Stimulated activated CD8-positive, alpha-beta memory T cell treated with anti-CD3 and anti-CD28 coated beads, Interleukin-7, amount 100 ng/mL, for 4 hours (primary cell): ENCODE measurements at places on chromosomes 7 and 10.

DNA sequence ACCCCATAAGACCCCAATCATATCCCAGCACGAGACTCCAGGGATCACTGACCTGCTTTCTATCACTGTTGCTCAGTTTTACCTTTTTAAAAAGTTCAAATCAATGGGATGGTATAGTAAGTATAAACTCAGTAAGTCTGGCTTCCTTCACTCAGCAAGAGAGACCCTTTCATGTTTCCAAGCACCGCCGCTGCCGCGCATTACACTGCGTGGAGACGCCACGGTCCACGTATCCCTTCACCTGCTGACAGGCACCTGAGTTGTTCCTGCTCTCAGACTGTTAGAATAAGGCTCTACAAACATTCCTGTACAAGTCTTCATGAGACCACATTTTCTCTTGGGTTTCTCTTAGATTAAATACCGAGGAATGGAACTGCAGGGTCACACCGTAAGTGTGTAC is 28.3 kb downstream of the MAD1L1 start:
- DNase-seq, result no peak

DNA sequence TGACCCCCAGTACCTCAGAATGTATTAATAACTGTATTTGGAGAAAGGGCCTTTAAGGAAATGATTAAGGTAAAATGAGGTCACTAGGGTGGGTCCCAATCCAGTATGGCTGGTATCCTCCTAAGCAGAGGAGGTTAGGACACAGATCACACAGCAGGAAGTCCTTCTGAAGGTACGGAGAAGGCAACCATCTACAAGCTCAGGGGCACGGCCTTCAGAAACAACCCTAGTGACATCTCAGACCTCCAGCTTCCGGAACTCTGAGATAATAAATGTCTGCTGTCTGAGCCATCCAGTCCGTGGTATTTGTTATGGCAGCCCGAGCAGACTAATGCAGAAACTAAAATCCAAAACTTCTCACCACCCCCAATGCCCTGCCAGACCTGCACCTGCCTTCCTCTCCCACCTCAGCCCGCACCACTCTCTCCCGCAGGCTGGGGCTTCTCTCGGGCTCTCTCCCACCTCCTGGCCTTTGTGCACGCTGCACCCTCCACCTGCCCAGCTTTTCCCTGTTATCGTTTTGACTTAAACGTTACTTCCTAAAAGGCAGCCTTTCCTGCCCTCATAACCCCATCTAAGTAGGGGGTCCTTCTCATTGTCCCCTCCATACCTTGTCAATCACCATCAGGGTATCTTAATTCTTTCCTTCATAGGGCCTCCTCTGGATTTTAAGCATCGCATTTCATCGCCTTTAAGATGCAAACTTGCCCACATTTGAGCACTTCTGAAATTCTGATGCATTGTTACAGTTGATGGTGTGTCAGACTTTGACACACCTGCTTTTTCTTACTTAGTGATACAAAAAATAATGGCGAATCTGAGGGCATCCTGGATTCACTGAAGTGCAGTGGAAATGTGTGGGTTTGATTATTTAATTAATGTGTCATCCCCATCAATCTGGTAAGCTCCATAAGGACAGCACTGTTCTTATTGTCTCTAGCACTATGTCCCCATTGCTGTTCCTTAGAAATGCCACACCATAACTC is 32.2 kb upstream of the AQP1 start:
- DNase-seq, result no peak

GRCh38 chr10:125976960-125977605 is 80.7 kb downstream of the FANK1 start:
- DNase-seq, result no peak

- no peak for DNase-seq
These were observed 14.3 kb downstream of the GTPBP4 start for GRCh38 chr10:1002425-1003006.

DNA sequence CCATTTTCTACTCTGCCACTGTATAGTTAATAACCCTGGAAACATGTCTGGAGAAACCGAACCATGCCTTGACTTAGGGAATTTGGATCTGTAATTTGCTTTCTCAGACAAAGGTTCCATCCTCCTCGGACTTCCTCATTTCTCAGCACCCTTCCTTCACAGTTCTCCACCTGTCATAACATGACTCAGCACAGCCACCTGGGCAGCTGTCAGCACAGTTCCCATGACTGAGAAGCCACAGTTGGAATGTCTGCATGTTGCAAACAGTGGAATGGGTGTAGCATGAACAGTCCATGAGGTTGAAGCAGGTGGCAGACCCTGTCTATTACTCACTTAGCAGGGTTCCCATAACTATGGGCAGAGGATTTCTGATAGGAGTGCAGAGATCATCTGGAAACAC is 634 bp upstream of the OR9A4 start:
- no peak for DNase-seq

DNA sequence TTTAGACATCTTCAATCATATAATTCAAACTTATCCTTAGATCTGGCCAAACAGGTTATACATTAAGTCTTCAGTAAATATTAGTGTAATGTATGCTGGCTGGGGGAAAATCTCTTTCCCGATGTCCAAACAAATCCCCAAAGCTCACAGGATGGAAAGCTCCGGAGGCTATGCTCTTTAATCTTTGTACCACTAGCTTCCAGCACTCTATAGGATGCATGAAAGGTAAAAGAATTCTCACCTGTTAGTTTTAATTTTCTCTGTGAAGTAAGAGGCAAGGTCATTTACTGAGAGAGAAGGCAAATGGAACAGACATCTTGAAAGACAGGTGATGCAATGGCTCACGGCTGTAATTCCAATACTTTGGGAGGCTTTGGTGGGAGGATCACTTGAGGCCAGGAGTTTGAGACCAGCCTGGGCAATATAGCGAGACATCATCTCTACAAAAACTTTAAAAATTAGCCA is 99.8 kb upstream of the KIF5B start:
- DNase-seq, result no peak

DNA sequence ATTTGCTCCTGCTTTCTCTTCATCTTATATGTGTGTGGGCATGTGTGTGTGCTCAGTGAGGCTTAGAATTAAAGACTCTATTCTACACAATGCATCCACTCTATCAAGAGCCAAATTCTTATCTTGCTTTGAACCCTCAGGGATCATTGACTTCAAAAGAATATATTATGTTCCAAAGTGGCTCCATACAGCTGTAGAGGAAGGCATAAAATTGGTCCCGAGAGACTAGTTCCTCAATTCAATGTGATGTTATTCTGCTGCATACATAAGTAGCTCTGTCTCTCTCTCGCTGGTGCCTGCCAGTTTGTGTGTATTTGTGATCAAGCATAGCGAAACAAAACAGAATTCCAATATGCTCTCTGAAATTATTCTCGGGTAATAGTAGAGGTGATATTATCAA is 997.9 kb upstream of the POT1 start:
- DNase-seq, result no peak

- DNase-seq, result no peak
These were observed 63.1 kb downstream of the TMEM209 start for GRCh38 chr7:130141884-130142653.

DNA sequence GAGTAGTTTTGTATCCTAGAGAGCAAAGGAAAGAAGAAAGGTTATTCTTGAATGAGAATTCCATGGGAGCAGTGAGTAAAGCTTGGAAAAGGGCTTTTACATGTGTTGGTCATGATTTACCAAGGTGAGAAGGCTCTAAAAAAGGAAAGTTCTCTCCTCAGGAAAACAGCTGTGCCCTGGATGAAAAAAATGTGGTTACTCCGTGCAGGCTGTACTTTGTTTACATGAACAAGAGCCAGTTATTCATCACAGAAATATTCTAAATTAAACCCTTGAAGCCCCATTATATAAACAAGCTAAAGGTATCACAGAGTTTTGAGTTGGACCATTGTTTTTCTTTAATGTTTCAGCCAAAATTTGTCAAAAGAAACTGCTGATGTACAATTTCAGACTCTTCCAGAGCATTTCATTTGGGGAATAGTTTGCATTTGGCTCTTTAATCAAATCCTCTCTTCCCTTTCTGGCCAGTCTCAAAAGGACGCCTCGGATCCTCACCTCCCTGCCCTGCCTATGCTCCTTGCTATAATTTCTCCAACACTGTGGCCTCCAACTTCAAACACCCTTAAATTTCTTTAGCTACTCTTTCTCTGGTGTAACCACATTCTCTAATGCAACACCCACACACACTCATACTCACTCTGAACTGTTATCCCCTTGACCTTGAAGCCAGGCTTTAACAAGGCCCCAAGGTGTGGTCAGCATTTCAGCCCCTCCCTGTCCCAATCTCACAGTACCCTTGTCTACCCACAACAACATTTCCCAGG is 47.4 kb downstream of the AFAP1L2 start:
- DNase-seq, result no peak

- DNase-seq, result no peak
These were observed 869 bp upstream of the LOXL4 start for GRCh38 chr10:98268694-98269431.

GRCh38 chr10:91190876-91191583 is 29.4 kb upstream of the PCGF5 start:
- no peak for DNase-seq

- DNase-seq, result no peak
These were observed 596.6 kb downstream of the SORCS3 start for GRCh38 chr10:105237685-105238084.

GRCh38 chr7:150824379-150825177 is 24.0 kb downstream of the TMEM176A start:
- no peak for DNase-seq

- DNase-seq, result no peak
These were observed 158.9 kb upstream of the TNRC18 start for GRCh38 chr7:5582532-5582935.

GRCh38 chr7:10688544-10688943 is 285.1 kb upstream of the PHF14 start:
- DNase-seq, result no peak

DNA sequence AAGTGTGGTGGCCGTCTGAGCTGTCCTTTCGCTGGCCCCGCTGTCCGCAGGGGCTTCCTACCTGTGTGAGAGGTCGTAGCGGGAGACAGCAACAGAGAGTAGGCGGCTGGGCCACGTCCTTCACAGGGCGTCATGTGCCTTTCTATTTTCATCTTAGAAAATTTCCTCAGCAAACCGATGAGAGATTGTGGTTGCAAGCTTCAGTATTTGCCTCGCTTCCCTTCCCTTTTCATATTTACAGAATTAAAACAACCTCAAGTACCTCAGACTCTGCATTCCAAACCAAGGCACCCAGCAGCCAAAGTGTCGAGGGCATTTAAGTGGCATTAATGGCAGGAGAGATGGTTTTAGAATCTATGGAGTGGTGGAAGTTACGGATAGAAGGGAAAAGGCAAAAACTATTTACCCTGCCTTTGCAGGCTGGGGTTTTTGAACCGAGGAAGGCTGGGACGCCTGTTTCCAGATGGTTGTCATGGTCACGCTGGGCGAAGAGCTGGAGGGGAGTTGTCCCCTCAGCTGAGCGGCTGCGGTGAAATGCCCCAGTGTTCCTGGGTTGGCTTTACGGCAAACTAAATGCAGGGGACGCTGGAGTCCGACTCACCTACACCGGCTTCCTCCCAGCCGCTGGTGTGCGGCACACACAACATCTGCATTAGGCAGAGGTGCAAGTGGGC is 41.9 kb downstream of the WIPI2 start:
- DNase-seq, result no peak

GRCh38 chr10:123655751-123656150 is 10.4 kb upstream of the GPR26 start:
- no peak for DNase-seq

- no peak for DNase-seq
These were observed 165.9 kb upstream of the VIPR2 start for GRCh38 chr7:159310457-159311171.

GRCh38 chr7:131773413-131773812 is 217.0 kb upstream of the PODXL start:
- no peak for DNase-seq

DNA sequence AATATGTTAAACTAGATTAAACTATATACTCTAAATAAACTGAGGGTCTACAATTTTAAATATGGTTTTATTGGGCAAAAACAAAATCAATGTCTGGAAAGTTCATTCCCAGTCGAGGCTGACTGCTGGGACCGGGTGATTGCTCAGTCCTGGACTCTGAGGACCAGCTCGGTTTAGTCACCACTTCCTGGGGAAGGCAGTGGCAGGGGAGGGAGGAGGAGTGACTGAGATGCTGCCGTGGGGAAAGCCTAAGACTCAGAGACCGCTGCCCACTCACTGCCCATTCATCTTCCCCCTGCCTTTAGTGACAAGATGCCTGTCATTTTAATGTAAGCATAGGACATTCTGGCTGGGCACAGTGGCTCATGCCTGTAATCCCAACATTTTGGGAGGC is 29.0 kb downstream of the ATOH7 start:
- no peak for DNase-seq

DNA sequence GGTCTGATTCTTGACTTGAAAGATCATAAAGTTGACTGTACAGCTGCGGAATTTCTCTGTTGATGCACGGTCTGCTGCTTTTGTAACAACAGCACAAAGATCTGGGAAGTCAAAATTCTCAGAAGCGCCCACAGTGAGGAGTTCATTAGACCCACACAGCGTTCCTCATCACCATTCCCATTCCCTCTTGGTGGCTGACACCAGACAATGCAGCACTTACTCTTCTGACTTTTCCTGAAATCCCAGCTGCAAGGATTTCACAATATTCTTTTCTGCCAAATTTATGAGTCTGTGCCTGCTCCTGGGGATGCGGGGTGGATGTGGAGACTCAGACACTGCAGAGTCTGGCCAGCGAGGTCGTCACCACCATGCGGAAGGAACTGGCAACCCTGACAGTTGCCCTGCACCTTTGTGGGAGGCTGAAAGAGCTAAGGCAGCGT is 233.9 kb downstream of the FANK1 start:
- DNase-seq, result no peak

DNA sequence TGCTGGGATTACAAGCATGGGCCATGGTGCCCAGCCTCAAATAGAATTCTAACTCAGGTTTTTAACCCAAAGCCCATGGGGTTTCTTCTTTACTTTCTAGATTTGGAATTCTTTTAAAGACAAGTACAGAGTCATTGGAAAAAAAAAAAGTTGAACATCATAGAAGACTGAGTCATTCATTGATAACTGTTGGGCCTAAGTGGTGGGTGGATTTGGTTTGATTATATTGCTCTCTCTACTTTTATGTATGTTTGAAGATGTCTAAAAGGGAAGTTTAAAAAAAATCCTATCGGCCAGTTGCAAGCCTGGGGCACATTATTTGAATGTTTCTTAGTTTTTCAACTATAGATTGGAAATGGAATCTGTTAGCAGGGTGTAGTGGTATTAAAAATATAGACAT is 49.7 kb downstream of the INPP5F start:
- DNase-seq, result no peak

- no peak for DNase-seq
These were observed 778 bp upstream of the GET4 start for GRCh38 chr7:875476-876076.

GRCh38 chr7:128937647-128938543 is at the start of gene IRF5:
IRF5 (plus strand) TSS chr7:128937927; CDS start chr7:128942082, 4,155 bp downstream.
- no peak for DNase-seq

- no peak for DNase-seq
These were observed 46.7 kb upstream of the ANTXRL start for GRCh38 chr10:46239993-46240683.

GRCh38 chr10:27020243-27020642 is 80.1 kb downstream of the ANKRD26 start:
- DNase-seq, result no peak

GRCh38 chr7:129257168-129257567 is 32.3 kb downstream of the AHCYL2 start:
- no peak for DNase-seq

GRCh38 chr10:119190954-119191785 is 12.6 kb upstream of the PRDX3 start:
- DNase-seq, result no peak
